ENCODE measurements at places on chromosomes 3 and 15.

DNA sequence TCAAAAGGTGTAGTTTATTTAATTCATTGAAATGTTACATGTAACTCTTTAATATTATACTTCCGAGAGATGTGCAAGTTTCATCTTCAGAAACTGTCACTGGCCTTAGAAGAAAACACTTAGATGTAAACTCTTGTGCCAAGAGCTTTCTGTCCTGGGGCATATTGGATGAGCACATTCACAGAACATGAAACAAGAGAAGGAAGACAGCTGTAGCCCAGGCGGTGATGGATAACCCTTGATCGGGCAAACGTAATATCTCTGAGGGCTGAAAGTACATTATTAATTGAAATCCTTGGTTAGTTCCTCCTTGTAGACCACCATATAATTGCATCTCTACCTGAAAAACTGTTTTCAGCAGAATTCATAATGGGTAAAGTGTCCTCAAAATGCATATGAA, 67.4 kb downstream of the MECOM start:
- no peak for DNase-seq

DNA sequence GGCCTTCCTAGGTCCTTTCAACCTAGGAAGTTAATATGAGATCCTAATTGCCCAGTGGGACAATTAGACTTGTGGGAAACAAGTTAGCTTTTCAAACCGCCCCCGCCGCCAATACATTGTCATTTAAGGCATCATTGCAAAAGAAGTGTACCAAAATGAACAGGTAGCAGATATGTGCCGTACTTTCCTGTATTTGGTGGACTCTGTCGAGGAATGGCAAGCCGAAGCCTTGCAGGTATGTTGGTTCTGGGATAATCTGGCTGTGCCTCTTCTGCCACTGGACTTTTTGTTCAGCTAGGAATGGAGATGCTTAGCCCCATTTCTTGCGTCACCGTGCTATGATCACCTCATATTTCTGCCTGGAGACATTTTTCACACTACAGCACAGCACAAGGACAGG, 157.5 kb downstream of the CACNA1D start:
- no peak for DNase-seq

GRCh38 chr3:133069556-133070286, 31.5 kb downstream of the TMEM108 start:
- DNase-seq, result no peak

- DNase-seq, result no peak
Observed at GRCh38 chr3:57031631-57032541, 28.6 kb upstream of the SPATA12 start.

- DNase-seq, result peak; percentile 44
Observed at GRCh38 chr15:75167588-75168350, 33.9 kb upstream of the C15orf39 start.

- no peak for DNase-seq
Observed at GRCh38 chr3:23865595-23866396, 51.0 kb downstream of the NKIRAS1 start.

DNA sequence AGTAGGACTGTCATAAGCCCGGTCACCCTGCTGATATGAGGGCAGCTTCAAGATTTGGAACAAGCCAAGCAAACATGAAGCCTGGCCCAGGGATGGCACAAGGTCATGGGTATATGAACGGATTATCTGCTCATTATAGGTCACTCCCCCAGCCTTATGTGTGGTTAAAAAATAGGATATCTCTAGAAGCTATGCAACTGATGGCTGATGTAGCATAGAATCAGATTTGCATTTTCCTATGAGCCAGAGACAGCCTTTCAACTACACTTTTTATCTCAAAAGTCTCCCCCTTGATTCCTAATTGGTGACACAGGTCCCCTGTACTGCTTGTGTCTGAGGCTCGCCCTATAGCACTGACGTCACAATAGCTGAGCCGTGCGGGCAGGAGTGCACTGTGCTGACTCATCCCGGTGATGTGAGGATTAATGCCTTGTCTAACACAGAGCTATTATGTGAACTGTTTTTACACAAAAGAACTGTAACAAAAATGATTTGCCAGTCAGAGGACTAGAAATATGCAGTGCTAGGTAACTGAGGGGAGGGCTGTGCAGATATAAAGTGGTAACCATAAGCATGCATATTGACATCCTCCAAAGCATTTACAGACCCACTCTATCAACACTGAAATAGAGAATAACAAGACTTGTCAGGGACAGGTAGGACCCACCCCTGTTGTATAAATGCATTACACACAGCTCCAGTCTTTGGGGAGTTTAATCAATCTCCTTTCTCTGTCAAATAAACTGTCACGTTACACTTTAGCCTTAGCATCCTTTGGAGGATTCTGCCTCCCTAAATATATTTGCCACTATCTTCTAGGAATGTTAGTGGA, 204.9 kb downstream of the TIGIT start:
- DNase-seq, result peak; percentile 92

- no peak for DNase-seq
Observed at GRCh38 chr3:28542351-28542750, 193.7 kb upstream of the AZI2 start.
